CD8-positive, alpha-beta memory T cell (primary cell): ENCODE measurements at places on chromosomes 6 and 20. TPM values are rescaled to one million over a fixed set of nuclear protein-coding genes. Genes with fewer than 3 reads are reported as not detected.

DNA sequence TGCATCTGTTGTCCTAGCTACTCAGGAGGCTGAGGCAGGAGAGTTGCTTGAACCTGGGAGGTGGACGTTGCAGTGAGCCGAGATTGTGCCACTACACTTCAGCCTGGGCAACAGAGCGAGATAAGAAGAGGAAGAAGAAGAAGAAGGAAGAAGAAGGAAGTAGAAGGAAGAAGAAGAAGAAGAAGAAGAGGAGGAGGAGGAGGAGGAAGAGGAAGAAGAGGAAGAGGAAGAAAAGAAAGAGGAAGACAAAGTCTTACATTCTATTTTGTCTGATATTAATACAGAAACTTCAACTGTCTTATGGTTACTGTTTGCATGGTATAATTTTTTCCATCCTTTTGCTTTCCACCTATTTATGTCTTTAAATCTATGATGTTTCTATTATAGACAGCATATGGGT, 7.2 kb upstream of the NELFCD start:
- H3K27me3 ChIP-seq = no peaks in the 10 kb centered on the region
- no peaks in the 10 kb centered on the region for H3K4me1 ChIP-seq
- H3K36me3 ChIP-seq = no peaks in the 10 kb centered on the region

Gene GHRH
- not detected for total RNA-seq

Gene LRRC1
- total RNA-seq = 2.4 TPM

Gene CPNE5
- total RNA-seq = 0.29 TPM

- no peak overlapping the region for H3K4me3 ChIP-seq
- peaks cover 4% of the 10 kb centered on the region for H3K4me1 ChIP-seq
- no peak overlapping the region for H3K27ac ChIP-seq
- no peaks in the 10 kb centered on the region for H3K36me3 ChIP-seq
- H3K27me3 ChIP-seq = no peaks in the 10 kb centered on the region
Measured at GRCh38 chr6:37972994-37973757, 153.6 kb downstream of the ZFAND3 start.
